ENCODE measurements at places on chromosomes 1 and 21.
A peak's percentile ranks its signal among the peaks of the same experiment; 100 is the strongest.

- no peak for DNase-seq
These were observed 82.4 kb downstream of the SMYD2 start for GRCh38 chr1:214363386-214363785.

DNA sequence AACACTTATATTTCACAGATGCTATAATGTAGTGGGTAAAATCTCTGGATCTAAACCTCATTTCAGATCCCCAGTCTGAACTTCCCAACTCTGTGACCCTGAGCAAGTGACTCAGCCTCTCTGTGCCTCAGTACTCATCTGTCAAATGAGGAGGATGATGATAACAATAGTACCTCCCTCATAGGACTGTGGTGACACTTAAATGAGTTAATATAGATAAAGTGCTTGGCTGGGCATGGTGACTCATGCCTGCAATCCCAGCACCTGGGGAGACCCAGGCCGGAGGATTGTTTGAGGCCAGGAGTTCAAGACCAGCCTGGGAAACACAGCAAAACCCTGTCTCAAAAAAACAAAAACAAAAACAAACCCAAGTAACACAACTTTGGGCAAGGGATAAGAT is 4.7 kb upstream of the ECE1 start:
- peak; percentile 30 for DNase-seq

DNA sequence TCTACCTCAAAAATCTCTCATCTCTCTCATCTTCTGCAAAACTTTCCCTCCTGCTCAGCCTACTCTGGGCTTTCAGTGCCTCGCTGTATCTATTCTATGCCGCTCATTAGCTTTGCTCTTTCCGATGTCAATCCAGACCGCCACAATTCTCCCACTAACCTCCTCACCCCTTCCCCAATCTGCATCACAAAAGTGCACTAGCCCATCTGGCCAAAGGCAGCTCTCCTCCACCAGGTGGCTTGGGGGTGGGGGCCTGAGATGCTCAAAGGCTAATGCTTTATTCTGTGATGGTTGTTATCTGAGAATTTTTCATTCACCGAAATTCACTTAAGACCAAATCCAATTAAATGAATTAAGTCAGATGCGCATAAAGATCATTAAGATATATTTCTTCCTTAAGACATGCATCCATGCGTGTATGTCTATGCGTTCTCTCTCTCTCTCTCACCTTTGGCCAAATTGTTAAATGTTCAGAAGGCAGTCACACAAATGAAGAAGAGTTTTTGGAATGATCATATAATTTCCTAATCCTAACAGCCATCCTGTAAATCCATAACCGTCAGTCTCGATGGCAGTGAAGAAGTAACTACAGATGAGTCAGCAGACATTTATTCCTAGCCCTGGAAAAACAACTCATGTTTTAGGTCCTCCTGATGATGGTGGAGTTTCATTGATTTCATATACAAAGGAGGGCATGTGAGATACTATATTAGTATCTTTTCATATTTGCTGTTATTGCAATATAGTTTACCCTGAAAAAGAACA is 111.3 kb downstream of the C1orf21 start:
- no peak for DNase-seq

- no peak for DNase-seq
These were observed 20.7 kb downstream of the PARS2 start for GRCh38 chr1:54743416-54744226.

DNA sequence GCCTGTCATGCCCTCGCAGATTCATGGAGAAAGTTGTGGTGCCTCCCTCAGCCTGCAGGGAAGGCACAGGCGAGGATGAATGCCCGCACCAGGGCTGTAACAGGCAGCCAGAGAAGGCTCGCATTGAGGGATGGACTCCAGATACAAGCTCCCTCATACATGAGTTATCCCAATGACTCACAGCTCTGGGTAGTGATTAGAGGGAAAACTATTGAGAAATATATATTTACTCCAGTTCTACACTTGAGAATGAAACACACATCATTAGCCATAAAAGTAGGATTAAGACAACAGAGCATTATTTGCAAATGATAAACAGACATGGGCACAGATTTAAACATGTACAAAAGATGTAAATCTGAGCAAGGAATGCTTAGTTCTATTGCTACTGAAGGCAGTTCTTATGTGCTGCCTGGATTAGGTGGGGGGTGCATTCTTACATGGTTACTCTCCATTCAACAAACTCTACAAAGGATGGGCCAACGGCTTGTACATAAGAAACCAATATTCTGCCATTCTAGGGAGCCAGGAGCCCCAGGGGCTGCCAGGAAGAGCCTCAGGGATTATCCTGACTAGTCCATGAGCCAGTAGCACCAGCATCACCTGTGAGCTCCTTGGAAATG is 97.9 kb downstream of the CSMD2 start:
- DNase-seq = no peak

- no peak for DNase-seq
These were observed at the start of gene TMEM54 for GRCh38 chr1:32900956-32901822. TMEM54 (minus strand) TSS chr1:32901389; CDS start chr1:32901238, 151 bp downstream.

GRCh38 chr1:220966041-220966440 is 86.8 kb downstream of the HLX start:
- no peak for DNase-seq

DNA sequence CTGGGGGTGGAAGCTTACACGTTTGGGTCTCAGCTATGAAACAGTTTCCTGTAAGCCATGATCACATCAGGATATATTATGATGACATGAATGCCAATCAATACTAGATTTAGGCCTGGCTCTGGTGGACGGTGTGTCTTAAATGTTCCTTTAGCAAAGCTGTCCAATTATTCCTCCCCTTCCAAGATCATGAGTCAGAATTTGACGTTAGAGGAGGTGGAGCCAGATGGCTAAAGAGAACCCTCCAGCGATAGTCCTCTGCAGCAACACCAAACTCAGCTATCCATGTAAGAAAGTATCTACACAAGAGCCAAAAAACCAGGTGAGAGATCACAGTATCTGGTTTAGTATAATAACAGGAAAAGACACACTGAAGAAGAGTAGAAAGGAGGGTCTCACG is 47.8 kb downstream of the PACC1 start:
- DNase-seq = no peak

GRCh38 chr21:43591571-43591970 is 67.7 kb downstream of the HSF2BP start:
- no peak for DNase-seq

DNA sequence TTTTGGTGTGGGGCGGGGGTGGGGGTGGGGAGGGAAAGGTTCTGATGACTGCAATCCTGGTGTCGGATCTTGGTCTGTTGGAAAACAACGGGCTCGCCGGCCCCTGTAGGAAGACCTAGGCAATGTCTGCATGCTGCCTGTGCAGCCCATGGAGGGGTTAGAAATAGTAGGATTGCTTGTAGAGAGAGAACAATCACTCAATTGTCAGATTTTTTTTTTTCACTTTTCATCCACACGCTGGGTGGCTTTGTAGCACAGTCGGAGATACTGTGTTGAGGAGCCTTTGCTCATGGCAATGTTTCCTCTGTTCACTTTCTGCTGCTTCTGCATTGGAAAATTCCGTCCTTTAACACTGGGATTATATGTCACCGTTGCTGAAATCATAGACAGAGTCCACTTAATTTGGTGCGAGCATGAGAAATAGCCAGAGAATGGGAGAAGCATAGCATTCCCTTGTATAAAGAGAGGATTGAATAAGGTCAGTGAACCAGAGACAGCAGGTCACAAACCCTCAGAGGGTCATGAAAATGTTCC is 107.5 kb downstream of the MRPS6 start:
- DNase-seq = no peak

DNA sequence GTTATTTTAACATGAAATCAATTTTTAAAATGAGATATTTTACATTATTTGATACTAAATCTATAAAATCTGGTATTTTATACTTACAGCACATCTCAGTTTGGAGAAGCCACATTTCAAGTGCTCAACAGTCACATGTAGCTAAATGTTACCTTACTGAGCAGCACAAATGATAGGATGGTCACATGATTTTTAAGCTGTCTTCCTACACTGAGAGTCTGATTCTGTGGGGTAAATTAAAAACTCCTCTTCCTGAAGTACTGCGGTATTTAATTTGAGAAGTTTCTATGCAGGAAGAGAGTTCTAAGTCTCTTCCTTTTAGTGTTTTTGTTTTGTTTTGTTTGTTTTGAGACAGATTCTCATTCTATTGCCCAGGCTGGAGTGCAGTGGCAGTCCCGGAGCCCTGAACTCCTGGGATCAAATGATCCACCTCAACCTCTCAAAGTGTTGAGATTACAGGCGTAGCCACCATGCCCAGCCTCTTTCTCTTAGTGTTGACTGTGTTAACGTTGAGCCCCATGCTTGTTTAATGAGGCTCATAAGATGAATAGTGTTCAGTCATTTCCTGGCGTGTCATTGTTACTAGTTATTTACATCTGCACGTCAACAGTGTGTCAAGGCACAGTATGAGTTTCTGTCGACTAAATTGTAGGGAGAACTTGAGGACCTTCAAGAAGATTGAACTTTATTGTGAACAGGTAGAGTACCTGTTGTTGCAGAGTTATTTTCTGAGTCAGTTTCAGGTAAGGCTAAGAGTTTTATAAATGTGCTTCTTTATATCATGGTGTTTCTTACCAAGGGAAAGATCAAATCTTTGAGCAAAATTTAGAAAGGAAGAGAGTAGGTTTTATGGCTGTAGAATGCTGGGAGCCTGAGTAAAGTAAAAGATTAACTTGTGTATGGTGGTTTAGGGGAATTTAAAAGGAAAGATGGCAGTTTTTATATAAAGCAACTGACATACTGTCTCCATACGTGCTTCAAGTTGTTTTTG is 3.3 kb downstream of the CNST start:
- DNase-seq = no peak

- no peak for DNase-seq
These were observed 7.7 kb upstream of the HES5 start for GRCh38 chr1:2537784-2538115.

DNA sequence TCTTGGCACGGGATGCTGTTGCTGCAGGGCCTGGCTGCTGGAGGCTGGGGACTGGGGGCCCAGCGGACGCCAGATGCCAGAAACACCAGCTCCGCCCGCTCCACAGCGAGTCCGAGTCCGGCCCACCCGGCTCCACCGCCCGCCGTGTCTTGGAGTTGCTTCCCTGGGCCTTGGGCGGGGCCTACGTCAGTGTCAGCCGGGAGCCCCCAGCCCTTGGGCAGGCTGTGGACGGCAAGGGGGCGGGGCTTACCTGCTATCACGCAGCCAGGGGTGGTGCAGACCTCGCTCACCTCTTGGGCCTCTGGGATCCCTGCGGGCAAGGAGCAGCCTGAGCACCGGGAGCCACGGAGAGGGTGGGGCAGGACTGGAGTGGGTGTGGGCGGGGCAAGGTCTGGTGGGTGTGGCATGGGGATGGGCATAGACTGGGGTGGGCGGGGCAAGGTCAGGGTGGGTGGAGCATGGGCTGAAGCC is 21.8 kb downstream of the MMEL1 start:
- DNase-seq = no peak

DNA sequence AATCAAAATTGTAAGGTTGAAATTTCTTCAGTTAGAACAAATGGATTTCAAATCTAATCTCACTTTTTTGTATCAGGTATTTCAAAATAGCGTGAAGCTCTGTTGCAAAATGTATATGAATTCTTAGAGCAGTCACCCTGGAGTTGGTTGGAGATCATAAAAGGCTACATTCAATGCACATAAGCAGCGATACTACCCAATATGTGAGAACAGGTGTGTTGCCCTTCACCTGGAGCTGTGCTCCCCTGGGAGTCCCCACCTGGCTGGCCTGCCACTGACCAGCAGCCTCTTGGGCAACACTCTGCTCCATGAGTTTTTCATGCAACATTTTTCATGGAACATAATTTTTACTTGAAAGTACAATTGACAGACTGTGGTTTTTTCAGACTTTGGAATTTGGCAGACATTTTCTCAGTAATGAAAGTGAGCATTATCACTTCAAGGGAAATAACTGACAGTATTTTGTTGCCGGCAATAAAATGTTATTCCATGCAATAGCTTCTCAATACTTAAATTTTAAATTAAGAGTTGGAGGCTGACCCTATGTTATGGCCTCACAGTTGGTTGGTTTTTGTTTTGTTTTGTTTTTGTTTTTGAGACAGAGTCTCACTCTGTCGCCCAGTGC is 95.1 kb downstream of the ST3GAL3 start:
- DNase-seq = no peak

DNA sequence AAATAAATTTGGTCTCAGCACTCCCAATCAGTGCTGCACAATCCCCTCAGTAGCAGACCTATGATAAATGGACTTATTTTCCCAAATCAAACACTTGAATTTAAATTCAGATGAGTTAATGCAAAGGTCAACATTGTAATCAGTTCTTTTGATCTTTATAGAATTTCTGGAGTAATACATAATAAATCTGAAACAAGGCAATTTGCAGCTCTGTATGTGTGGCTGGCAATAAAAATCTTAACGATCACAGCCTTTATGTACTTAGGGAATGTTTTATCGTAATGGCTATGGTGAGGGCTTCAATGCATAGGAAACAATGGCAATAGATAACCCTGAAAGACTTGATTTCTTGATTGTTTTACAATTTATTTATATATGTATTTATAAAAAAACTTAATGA is 91.4 kb downstream of the GPATCH2 start:
- no peak for DNase-seq

DNA sequence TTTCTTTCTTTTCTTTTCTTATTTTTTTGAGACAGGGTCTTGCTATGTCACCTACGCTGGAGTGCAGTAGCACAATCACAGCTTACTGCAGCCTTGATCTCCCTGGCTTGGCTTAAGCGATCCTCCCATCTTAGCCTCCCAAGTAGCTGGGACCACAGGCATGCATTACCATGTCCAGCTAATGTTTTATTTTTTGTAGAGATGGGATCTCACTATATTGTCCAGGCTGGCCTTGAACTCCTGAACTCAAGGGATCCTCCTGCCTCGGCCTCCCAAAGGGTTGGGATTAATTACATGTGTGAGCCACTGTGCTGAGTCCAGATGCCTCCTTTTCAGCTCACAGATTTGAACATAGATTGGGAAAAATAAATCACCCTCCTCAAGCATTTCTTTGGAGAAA is 95.7 kb downstream of the UROD start:
- DNase-seq = no peak

DNA sequence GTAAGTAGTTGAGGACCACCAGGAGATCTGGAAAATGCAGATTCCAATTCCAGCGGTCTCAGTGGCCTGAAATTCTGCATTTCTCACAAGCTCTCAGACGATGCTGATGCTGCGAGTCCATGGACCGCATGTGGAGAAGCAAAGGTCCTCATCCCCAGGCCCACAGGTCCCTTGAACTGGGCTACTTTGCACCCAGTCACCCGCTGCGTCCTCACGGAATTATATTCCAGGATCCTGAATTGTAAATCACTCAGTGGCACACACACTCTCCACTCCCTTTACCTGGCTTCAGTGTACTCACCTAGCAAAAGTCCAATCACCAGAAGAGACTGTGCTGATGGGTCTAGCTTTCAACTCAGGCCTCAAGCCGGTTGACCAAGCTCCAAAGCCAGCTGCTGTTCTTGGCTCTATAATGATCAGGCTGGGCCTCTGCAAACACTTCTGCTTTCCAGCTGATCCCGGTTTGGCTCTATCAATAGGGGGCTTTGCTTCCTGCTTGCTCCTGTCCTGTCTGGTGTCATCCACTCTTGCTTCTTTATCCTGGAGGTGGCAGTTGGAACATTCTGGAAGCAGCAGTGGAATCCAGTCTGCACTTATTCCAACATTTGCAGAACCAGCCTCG is 904 bp upstream of the RPL22 start:
- DNase-seq = no peak

GRCh38 chr1:7667625-7668218 is 103.4 kb upstream of the VAMP3 start:
- DNase-seq = peak; percentile 71
